ENCODE measurements at places on chromosomes 3 and 15. TPM values are rescaled to one million over a fixed set of nuclear protein-coding genes. Genes with fewer than 3 reads are reported as not detected.

DNA sequence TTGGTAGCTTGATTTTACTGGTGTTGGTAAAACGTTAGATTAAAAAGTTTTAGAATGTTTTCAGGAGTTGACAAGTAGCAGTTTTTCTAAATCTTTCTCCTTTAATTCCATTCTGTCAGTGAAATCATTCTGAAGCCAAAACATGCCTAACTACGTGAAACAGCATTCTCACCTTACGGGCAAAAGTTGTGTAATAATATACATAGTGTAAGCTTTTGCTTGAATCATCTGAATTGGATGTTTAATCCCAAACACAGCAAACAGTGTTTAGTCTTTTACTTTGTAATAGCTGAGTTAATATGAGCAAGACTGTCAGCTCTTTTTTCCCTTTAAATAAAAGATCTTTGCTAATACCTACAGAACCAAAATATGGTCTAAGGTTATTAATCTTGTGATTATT is 100.6 kb downstream of the CYP19A1 start:
- DNase-seq: no peak

DNA sequence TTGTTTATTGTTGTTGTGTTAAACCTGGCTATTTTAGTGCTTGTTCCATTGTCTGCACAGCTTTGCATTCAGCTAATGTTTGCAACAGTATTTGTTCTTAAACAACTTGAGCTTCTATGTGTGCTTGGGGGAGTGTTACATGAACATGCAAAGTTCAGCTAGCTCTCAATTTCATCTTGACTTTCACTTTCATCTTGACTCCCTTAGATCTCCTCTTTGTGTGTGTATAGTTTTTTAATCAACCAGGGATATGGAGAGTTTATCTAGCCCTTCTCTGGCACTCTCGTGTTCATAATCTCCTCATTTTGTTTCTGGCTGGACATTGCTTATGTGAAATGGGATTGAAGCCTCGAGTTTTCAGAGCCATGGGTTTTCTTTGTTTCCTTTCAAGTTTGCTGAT is 212.4 kb upstream of the ZBTB20 start:
- no peak for DNase-seq

DZIP3 gene
- 18.0 TPM for polyA plus RNA-seq

LINGO1 gene
- 6.3 TPM for polyA plus RNA-seq

DNA sequence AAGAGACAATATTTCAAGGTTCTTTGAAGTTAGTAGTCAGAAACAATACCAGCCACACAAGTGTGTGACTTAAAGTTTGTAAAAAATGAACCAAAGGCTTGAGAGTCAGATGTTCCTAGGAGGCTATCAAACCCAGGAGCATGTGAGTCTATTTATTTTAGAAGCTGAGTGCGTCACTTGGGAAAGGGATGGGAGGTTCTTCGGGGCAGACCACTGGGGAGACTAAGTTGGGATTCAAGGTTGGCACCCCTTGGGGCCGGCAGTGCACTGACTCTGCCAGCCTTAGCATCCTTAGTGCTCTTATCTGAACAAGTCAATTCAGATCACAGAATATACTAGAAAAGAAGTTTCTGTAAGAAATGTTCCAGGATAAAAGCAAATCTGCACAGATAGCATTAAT is 50.1 kb upstream of the POLR2M start:
- DNase-seq: no peak

GRCh38 chr3:185040425-185040824 is 112.4 kb downstream of the C3orf70 start:
- no peak for DNase-seq

DNA sequence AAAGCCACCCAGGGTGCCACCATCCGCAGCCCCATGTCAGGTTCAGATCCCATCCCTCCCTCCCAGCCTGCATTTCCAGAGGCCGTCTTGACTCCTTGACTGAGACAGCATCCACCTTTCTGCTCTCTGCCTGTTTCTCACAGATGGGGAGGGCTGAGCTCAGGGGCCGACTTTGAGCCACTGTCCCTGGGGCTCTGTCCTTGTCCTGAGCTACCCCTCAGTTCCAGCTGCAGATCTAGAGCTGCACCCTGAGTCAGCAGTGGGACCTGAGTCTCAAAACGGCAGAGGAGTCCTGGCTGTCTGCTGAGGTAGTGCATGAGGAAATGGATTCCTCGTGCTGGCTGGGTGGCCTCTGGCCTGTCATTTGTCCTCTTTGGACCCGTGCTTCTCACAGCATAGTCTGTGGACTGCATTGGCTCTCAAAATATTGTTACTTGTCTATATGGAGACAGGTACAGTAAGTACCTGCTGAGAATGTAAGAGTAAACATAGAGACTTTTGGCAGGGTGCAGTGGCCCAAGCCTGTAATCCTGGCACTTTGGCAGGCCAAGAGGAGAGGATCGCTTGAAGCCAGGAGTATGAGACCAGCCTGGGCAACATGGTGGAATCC is 22.3 kb downstream of the RPLP1 start:
- no peak for DNase-seq

DNA sequence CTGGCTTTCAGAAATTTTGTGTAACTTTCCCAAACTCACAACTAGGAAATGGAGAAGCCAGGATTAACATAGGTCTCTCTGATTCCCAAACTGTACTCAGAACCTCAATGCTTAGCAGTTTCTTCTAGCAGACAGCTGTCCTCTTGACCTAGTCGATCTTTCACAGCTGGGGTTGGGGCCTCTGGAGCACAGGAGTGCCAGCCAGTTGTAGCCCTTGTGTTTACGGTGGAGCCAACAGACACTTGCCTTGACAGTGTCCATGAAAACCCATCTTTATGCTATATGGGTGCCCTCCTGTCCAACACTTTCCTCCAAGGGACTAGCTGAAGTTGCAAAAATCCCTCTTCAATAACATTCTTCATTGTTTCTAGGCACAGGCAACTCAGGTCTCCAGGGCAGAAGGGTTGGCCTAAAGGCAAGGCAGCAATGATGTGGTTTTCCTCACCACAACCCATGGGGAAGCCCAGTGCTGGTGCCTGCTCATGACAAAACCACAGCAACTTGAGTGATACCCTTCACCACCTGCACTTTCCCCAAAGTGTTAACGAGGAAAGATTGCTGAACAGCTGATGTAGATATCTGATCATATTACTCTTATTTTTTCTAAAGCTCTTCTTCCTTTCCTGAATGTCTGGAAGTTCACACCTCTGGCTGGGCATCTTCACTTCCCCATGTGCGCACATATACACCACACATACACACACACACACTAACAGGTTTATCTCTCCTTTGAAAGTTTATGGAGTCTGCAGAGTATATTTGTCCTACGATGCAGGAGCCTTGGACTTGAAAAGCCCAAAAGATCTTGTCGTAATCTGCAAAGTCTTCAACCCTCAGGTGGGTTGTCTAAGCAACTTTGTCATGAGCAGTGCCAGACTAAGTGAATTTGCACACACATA is 11.0 kb upstream of the KNG1 start:
- DNase-seq: no peak

- DNase-seq: no peak
These were observed 37.3 kb downstream of the CACNA1D start for GRCh38 chr3:53531749-53532148.

SLC2A2 gene
- polyA plus RNA-seq: not detected

FAM3D gene
- polyA plus RNA-seq: not detected

DNA sequence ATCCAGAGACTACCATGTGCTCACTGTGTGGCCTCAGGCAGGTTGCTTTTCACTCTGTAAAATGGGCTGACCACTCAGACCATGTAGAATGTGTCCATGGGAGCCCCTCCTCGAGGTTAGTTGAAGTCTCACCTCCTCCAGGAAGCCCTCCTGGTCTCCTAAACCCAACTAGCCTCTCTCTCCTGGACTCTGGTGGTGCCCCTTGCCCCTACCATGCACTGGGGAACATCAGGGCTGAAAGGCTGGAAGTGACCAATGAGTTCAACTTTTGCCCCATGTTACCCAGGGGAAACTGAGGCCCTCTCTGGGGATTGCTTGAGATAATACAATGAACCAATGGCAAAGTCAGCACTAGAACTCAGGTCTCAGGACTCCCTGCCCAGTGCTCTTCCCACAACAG is 69.2 kb upstream of the SLC6A6 start:
- no peak for DNase-seq

EPHB1 gene
- 49.5 TPM for polyA plus RNA-seq

DNA sequence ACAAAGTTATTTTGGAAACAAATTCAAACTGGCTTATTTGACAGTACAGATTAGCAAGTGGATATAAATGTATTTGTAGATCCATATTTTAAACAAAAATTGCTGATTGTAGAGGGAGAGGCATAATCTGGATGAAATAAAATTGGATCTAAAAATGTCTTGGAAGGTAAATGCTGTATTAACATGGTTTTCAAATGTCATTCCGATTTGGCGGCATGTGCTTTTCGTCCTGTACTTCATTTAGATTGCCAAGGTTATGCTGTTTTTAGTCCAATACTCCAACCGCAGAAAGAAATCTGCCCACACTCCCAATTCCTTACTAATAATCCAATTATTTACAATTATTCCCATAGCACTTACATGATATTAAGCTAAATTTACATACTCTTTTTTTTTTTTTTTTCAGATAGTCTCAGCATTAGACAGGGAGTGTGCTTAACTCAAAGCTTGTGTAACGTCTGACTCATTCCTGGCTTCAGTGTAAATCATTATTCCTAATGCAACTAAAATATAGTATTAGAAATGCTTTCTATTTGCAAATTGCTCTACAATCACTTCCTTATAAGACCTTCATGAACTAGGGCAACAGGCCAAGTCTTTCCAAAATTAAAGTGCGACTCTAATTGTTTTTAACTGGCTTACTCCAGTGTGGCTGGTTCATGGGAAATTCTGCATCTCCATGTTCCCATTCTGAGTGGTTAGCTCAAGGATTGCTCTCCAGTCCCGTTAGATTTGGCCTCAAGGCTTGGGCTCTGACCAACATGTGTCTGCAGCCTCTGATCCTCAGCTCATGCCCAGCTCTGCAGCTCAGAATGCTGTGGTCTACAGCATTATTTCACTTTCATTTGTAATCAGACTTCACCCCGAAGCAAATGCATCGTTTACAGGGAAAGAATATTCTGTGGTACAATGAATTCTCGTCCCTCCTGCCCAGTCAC is 103.9 kb downstream of the FBN1 start:
- no peak for DNase-seq

- DNase-seq: no peak
These were observed 11.6 kb downstream of the ANKRD34C start for GRCh38 chr15:79294075-79294474.

- DNase-seq: no peak
These were observed 128.4 kb upstream of the HACD2 start for GRCh38 chr3:123713211-123713610.

- DNase-seq: no peak
These were observed 45.3 kb downstream of the SEMA6D start for GRCh38 chr15:47762621-47763020.

FES gene
- polyA plus RNA-seq: 12.6 TPM

TP63 gene
- polyA plus RNA-seq: 11.6 TPM

GRCh38 chr15:27820232-27820631 is 278.9 kb downstream of the OCA2 start:
- DNase-seq: no peak

- DNase-seq: no peak
These were observed 3.6 kb downstream of the FOXP1 start for GRCh38 chr3:71579935-71580406.

- DNase-seq: no peak
These were observed 5.6 kb upstream of the MUC20 start for GRCh38 chr3:195715134-195715533.

ZNF662 gene
- 19.5 TPM for polyA plus RNA-seq

Measured in forelimb muscle (tissue), 1 donor.